Fibroblast of upper back skin (primary cell): ENCODE measurements at places on chromosomes 7 and 10.

DNA sequence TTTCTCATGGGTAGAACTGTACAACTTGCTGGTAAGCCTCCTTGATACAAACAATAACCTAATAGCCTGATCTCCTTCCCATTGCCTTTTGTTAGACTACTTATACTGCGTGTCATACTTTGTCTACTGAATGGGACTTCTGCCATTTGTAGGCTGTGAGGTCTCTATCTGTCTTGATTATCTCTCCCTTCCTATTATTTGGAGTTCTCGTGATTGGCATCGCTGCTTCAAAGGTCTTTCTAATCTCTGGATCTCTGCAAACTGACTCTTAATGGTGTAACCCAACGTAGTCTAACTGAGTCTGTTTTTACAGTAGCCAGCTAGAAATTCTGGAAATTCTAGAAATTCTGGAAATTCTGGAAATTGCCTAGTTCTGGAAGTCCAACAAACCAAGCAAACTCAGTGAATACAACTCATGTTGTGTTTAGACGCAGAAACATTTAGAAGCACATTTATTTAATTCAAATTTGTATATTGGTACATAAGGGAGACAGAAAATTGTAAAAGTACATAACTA lies 29.8 kb downstream of the PHYHIPL start:
- DNase-seq = no peak

DNA sequence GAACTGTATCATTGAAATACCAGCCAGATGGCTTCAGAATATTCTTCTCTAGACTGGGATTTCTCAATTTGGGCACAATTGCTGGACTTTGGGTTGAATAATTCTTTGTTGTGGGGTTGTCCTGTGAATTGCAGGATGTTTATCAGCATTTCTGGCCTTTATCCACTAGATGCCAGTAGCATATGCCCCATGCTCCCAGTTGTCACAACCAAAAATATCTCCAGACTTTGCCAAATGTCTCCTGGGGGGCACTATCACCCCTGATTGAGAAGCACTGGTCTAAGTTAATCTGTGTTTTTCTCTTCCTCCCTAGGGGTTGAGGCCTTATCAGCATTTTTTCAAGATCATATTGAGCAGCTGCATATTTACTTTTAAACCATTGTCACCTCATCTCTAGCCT lies 204.9 kb upstream of the SP8 start:
- no peak for DNase-seq

GRCh38 chr10:35700487-35700882 lies 58.4 kb upstream of the FZD8 start:
- no peak for DNase-seq

DNA sequence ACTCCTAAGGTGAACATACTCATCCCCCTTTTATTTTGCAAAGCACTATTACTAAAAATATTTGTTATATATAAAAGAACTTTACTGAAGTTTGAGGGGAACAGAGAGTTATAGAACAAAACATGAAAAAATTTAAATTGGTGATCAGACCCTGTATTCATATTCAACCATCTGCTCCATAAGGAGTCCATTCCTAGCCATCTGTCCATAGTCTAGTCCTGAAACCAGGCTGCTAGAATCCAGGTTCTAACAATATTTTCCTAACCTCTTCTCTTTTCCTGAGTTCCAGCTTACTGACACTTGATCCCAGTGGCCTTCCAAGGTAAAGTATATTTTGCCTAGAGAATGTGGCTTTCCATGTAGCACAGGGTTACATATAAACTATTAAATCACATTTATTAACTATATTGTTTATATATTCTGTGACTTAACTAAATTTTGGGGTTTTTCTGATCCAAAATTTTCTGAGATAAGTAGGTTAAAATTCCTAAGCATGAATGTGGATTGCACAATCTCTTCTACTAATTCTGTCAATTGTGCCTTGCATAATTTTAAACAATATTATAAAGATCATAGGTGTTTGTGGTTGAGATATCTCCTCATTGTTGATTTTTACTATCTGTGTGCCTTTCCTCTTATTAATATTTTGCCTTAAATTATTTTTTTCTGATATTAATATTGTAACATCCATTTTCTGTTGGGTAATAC lies 137.6 kb upstream of the MAGI2 start:
- DNase-seq = no peak

DNA sequence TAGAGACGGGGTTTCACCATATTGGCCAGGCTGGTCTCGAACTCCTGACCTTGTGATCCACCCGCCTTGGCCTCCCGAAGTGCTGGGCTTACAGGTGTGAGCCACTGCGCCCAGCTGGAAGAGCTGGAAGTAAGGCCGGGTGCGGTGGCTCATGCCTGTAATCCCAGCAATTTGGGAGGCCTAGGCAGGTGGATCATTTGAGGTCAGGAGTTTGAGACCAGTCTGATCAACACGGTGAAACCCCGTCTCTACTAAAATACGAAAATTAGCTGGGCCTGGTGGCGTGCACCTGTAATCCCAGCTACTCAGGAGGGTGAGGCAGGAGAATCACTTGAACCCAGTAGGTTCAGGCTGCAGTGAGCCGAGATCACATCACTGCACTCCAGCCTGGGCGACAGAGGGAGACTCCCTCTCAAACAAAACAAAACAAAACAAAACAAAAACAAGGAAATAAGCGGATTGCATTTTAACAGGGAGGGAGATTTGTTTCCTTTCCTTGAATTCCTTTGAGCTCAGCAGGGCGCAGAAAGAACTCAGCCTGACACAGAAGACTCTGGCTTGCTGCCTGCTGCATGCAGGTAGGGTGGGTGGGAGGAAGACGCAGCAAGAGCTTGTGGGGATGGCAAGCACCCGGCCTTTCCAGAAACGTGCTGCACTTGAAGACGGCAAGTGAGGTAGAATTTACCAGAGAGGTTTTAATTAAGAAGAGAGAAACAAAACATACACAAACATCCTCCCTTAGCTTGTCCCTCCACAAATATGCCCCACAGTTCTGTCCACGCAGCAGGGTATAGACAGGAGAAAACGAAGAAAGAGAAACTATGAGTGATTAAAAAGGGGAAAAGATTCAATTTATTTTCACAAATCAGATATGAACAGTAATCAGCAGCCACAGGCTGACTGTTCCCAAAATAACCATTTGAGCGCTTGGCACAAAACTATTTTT lies 148.0 kb downstream of the RNF216 start:
- DNase-seq = no peak

GRCh38 chr7:30563326-30563942 lies 31.2 kb upstream of the GARS1 start:
- peak; percentile 37 for DNase-seq

DNA sequence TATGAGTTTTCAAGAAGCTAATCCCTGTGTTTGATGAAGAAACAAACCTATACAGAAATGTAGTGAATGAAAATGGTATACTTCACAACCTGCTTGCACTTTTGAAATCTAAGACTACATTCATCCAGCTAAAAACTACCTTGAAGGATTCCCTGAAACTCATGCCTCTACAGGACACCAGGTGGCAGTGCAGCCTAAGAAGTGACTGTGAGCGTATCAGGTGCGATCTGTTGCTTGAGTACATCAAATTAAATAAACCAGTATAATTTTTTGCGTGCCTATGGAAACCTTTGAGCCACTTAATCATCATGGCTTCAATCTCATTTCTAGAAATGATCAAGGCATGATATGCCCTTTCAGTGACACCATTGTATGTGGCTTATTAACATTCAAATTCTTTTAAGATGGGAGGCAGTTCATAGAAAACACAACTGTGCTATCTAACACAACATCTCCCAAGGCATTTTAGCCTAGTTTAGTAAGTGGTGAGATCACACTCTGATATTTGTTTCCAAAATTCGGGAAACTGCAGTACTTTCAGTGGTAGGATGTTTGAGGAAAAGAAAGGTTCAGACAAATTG lies 57.4 kb downstream of the PPP1R17 start:
- DNase-seq = peak; percentile 68

- no peak for DNase-seq
Observed at GRCh38 chr7:71652510-71652909, 520.6 kb downstream of the GALNT17 start.

DNA sequence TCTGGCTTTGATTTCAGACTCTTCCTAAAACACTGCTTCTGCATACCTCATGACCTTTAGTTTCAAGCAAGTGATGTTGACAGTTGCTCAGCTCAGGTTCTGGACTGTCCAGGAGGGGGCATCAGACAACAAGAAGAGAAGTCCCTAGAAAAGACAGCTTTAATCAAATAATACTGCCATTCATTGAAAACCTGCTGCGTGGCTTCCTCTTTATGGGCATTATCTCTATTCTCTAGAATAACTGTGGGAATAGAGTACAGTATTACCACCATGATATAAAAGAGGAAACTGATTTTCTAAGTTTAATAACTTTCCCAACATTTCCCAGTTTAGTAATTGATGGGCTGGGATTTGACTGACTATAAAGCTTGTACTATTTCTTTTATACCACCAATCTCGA lies 170.4 kb downstream of the SNX13 start:
- peak; percentile 72 for DNase-seq

GRCh38 chr10:2980791-2981360 lies 86.5 kb upstream of the PFKP start:
- peak; percentile 91 for DNase-seq

DNA sequence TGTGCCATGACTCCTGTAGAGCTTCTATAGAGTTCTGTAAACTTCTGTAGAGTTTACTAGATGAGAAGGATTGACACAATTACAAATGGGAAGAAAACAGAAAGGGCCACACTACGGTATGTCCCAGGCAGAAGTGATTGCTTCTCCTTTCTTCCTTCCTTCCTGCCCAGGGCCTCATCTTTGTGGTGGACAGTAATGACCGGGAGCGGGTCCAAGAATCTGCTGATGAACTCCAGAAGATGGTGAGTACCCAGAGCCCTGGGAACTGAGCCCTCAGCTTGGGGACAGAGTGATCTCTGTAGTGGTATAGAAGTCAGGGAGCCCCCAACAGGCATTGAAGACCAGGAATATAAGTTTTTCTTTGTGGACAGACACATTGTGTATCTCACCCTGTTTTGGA lies 1.7 kb downstream of the ARF5 start:
- DNase-seq = no peak

GRCh38 chr7:20539201-20539600 lies 76.3 kb upstream of the ABCB5 start:
- DNase-seq = peak; percentile 3

- no peak for DNase-seq
Observed at GRCh38 chr10:27820637-27821036, 75.0 kb upstream of the MKX start.

GRCh38 chr10:14602807-14603533 lies 171.7 kb downstream of the FAM107B start:
- no peak for DNase-seq

- DNase-seq = peak; percentile 72
Observed at GRCh38 chr10:104580774-104581675, 60.1 kb upstream of the SORCS3 start.

GRCh38 chr7:155984609-155985405 lies 172.5 kb upstream of the SHH start:
- no peak for DNase-seq

DNA sequence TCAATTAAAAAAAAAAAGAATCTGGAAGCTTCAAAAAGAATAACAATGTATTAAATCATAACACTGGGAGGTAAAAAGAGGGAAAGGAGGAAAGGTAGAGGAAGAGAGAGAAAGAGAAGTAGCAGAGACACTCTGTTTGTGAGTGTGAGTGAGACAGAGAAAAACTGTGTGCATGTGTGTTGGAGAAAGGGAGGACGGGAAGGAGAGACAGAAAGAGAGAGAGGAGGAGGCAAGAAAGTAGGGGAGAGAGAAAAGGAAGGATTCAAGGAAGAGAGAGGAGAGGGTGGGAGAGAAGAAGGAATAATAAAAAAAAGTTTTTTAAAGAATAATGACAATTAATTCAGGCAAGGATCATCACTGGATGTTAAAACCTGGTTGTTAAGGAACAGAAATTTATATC lies 77.9 kb downstream of the RNLS start:
- no peak for DNase-seq

GRCh38 chr10:82922755-82923154 lies 1047.8 kb downstream of the NRG3 start:
- no peak for DNase-seq

DNA sequence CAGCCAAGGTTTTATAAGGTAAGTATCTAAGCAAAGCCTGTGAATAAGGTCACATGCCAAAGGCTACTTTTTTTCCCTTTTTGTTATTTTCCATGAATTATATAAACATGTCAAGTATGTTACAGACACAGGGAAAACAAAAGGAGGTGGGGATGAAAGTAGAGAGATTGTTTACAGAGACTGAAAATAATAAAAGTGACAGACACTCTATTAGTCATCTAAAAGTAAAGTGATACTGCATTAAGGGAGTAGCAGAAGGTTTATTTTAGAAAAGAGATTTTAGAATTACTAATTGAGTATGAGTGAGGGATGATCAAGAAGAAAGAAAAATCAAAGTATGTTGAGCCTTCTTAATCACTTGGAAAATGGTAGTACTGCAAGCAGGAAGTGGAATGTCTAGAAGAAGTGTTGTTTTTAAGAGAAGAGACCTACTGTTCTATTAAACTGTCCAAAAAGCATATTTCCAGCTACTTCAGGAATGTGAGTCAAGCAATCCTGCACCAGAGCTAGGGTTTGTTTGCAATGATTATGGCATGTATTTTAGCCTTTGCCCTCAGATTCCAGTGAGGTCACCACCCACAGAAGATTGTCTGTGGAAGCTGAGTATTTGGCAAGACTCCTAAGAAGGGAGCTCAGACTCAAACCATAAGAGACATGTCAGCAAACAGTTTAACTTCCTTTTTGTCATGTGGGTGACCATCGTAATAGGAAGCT lies 177.9 kb upstream of the PLXDC2 start:
- peak; percentile 95 for DNase-seq

GRCh38 chr7:55092186-55092974 lies 73.6 kb downstream of the EGFR start:
- no peak for DNase-seq

DNA sequence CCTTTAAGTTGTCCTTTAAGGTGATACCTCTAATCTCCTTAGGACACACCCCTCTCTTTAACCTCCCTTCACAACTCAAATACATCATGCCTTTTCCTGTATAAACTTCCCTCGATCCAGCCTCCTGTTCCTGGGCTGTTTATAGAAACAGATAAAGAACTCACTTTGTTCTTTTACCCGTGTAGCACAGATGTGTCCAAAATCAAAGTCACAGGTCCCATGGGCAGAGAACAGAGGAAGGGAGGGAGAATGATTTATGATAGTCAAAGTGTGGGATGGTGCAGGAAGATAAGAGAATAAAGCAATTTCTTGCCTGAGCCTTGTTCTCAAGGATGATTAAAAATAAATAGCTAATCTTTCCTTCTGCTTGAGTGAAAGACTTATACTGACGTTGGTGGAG lies 50.3 kb upstream of the CABCOCO1 start:
- DNase-seq = no peak

DNA sequence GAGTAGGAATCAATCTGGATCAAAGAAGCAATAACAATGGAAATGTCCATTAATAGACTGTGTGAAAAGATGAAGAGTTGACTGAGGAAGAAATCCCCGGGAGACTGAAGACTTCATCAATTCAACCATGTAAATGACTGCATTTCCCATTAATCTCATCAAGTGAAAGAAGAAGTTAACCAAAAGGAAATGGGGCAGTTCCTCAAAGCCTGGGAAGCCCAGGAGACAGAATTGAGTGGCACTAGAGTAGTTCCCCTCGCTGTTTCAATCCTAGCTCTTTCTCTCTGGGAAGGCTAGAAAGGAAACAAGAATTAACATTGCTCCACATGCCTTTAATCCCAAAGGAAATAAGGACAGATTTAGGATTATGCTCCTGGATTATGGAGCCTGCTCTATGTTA lies 4.8 kb upstream of the OR6V1 start:
- DNase-seq = no peak
